Activated CD8-positive, alpha-beta memory T cell treated with anti-CD3 and anti-CD28 coated beads for 24 hours (primary cell): ENCODE measurements at places on chromosomes 2 and 18.

- DNase-seq = no peak
Observed at GRCh38 chr18:74126684-74127655, 20.7 kb downstream of the FBXO15 start.

DNA sequence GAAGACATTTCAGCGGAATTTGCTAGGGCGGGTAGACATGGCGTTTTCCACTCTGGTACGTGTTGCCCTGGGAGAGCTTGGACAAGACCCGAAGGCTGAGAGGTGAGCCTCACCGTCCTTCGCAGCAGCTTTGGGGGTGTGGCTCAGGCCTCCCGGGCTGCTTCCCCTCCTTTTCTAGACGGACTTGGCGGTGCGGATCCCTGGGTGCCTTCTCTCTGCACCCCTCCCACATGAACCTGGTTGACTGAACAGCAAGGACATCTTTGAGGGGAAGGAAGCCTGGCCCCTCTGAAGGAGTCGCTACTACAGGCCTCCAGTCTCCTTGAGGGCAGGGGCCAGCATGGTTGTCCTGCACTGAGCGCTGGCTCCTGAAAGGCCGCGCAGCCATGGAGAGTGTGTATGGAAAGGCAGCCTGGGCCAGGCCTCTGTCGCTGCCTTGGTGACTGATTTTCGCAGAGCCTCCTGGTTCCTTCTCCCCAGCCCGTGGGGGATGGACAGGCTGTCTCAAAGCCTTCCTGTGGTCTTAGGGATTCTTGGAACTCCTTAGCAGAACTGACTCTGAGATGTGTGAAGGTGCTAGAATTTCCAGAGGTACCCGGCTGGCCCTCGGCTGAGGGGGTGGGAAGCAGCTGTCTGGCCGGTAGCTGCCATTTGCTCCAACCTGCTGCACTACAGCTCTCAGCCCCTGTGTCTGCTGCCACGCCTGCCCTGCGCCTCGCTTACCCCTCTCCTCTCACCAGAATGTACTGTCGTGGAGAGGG is 9.9 kb downstream of the CNNM4 start:
- no peak for DNase-seq

DNA sequence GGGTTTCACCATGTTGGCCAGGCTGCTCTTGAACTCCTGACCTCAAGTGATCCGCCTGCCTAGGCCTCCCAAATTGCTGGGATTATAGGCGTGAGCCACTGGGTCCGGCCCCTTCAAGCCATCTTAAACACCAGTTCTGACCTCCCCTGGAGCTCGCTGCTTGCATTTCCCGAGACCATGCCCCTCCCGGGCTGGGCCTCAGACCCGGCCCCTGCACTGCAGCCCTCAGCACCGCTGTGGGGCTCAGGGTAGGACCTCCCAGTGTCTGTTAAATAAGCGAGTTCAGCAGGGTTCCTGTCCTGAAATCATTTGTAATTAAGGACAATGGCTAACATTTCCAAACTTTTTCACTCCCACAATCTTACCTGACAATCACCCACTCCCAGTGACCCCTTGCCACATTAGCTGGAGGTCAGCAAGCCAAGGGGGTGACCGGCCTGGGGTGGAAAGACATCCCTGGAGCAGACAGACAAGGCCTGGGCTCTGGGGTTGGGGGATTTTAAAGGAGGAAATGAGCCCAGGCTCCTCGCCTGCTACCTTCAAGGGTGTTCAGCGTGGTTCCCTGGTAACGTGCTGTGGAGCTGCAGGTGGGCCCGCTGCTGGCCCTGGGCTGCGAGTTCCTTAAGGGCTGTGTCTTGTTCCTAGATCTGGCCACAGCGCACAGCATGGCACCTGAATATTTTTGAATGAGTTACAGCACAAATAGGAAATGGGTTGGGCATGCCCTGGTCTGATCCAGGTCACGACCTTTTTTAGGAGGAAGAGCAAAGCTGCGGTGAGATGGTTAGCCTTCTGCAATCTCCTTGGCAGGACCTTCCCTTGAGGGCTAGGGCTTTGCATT is 15.1 kb downstream of the CYS1 start:
- DNase-seq = no peak

DNA sequence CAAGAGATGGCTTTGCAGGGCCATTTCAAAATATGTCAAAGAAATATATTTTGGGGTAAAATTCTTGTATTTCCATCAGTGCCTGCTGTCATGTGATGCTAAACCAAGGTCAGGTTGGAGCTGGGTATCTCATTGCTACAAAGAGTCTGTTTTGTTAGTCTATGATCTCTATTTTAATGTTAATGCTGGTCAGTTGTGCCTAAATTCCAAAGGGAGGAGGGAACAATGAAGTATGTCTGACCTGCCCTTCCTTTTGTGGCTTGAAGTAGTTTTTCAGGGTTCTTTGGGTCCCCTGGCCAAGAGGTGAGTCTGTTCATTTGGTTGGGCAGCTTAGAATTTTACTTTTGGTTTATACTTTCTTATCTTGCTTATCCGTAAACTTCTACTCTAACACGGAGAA is 61.6 kb upstream of the DYNAP start:
- no peak for DNase-seq

DNA sequence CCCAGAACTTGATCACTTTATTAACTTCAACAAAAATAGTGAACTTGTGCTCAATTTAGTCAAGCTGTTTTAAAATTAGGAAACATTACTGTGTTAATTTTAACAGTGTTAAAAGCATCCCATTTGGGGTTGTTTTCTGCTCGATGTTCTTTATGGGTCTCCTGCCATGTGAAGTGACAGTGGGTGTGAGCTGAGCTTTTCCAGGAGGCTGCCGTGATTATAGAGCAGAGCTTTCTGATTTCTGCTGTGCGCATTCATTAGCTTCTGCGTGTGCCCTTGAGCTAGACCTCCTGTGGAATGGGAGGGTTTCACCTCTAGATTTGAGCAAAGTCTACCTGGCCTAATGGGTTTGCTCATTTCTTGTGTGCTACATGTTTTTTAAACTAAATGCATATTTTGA is 121.5 kb downstream of the WDSUB1 start:
- no peak for DNase-seq

DNA sequence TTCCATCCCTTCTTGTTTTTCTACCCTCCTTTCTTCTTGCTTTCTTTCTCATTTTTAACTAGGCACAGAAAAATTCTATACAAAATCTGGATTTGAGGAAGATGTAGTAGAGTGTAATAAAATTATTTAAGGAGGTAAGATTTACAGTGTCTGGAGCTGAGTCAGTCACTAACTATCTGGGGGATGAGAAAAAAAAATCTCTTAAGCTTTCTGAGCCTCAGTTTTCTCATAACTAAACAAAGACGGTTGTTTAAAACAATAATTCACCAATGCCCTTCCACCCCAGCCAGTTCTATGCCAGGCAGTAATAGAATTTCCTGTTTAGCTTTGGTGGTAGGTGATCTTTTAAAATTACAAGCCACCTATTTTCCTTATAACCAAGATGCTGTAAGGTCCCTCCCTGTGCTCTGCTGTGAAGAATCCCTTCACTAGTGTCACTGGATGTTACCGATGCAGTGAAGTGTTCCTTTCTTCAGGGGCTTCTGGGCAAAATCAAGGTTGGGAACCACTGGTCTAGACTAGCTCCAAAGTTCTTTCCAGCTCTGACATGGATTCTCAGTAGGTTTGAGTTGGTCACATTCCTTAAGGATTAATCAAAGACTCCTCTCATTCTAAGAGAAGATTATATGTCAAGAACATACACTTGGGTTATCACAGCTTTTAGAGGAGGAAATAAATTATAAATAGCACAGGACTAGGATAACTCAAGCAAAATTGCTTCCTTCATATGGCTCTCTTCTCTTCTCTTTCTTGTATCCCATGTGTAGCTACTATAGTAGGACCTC is 289.0 kb downstream of the CDH2 start:
- no peak for DNase-seq

GRCh38 chr2:5287558-5288334 is 404.4 kb upstream of the SOX11 start:
- DNase-seq = no peak

DNA sequence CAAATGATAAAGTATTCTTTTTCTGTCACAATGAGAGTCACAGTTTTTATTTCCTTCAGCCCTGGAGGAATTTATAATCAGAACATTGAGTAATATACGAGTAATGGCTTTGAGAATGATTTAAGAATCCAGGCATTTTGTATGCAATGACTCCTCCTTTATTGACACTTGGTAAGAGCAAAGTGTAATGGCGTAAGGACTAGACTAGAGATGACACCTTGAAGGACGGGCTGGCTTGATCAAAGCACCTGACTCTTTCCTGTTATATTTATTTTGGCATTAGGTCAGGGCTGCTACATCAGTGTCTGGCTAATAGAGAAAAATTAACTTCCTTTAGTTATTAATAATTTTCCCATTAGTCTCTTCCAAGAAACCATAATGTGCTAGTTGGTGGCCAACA is 482.4 kb upstream of the GCFC2 start:
- DNase-seq = no peak

GRCh38 chr2:65413610-65414009 is 18.8 kb downstream of the SPRED2 start:
- no peak for DNase-seq

- no peak for DNase-seq
Observed at GRCh38 chr2:102514061-102514785, 41.2 kb downstream of the SLC9A4 start.
